ENCODE measurements at places on chromosomes 12 and 14.

DNA sequence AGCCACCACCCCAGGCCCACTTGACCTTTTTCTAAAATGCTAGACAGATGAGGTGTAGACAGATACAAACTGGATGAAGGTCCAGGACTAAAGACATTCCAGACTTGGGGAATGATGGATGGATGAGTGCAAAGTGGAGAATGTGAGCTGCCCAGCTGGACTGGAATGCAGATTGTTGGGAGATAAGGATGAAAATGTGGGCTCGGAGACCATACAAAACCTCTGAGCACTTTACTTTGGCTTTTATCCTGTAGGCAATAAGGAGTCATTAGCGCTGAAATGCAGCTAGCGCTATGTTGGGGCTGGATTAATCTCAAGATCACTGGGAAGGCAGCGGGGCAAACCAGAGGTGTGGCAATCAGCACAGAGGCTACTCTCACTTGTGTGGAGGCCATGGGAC, 64.7 kb upstream of the GNPNAT1 start:
- no peak for DNase-seq

DNA sequence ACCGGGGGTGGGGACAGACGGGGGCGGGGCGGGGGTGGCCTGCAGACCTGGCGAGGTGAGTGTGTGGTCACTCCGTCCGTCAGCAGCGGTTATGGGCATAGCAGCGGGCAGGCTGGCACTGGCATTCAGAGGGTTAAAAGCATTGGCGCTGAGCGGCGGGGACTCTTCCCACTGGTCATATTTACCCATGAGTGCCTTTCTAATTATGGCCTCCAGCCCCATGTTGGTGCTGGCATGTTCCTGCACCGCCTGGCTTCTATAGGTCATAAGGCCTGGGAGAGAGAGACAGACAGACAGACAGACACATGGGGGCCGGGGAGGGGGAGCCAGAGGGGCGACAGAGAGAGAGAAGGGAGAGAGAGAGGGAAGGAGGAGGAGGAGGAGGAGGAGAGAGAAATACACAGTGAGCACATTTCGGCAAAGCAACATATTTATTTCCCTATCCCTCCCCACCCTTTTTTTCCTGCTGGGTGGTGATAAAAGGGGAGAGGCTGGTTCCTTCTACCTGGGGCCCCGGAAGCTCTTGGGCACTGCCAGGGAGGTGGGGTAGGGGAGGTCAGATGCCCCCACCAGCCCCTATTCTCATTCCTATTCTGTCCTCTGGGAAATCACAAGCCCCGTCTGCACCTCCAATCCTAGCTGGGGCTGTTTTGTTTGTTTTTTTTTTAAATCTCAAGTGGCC, 32.6 kb downstream of the RFLNA start:
- no peak for DNase-seq

DNA sequence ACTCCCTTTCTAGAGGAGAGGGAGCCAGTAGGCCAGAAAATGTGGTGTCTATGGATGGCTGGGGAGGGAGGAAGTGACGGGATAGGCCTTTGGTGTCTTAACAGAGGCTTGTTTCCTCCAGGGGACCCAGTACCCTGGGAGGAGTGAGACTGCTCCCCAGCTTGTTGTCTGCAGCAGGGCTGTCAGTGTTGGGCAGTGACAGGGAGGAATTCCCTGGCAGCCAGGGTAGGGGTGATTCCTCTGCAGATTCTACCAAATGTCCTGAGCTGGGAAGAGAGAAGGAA, 64.0 kb downstream of the GALNT16 start:
- no peak for DNase-seq

DNA sequence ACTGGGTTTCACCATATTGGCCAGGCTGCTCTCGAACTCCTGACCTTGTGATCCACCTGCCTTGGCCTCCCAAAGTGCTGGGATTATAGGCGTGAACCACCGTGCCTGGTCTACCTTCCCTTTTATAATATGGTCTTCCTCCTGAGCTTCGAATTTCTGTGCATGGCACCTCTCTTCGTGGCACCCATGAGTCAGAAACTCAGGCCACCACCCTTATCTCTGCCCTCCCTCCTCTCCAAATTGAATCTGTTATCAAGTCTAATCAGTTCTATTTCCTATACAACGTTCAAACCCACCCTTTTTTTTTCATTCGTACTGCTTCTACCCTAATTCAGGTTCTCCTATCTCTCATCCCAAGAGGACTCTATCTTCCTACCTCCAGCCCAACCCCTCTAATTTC, 5.0 kb upstream of the TINF2 start:
- no peak for DNase-seq

DNA sequence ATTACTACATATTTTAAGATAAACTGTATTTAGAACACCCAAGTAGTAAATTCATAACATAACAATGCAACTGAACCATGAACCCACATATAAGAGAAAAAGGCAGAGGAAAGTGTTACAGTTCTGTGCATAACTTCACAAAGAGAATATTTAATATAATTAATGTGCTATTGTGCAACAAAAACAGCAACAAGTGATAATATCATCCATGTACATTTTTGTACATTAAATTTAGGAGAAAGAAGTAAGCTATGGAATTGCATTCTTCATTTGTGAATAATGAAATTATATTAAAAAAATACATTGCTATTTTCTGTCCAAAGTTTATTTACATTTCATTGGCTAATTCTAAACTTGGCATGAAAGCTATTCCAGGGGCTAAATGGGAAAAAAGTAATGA, 72.6 kb downstream of the PLEKHG7 start:
- no peak for DNase-seq

GRCh38 chr12:73352826-73353225, 1080.7 kb downstream of the TRHDE start:
- no peak for DNase-seq

GRCh38 chr14:104550340-104550860, 29.2 kb upstream of the C14orf180 start:
- no peak for DNase-seq

DNA sequence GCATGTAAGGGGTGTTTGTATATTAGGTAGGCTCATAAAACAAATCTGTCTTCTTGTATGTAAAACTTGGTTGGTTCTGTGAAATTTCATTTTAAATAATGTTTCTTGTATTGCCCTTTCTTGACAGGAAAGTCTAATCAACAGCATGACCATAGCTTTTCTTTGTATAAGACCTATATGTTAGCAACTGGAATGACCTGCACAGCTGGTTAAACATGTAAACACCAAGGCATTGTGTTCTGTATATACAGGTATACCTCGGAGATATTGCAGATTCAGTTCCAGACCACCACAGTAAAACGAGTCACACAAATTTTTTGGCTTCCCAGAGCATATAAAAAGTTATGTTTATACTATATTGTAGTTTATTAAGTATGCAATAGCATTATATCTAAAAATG, 183.6 kb downstream of the ERC1 start:
- no peak for DNase-seq

DNA sequence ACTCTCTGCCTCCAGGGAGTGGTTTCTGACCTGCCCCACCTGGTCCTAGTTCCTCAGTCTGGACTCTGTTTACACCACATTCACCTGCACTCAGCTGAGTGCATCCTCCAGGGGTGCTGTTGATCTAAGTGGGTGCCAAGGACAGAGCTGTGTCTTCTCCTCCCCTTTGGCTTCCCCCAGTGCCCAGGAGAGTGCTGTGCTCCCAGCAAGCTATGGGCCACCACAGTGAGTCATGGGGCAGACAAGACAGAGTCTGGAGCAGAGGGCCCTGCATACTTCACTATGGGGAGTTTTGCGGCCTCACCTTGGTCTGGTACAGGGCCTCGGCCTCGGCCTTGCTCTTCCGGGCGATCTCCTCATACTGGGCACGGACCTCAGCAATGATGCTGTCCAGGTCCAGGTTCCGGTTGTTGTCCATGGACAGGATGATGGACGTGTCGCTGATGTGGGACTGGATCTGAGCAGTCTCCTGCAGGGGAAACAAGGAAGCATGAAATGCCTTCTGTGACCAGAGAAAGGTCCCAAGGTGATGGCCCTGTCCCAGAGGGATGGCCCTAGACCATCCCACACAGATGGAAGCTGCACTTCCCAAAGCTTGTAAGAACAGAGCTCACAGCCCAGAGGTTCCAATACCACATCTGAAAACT, 4.9 kb downstream of the KRT73 start:
- no peak for DNase-seq

- DNase-seq, result no peak
These were observed 62.7 kb downstream of the GALNT4 start for GRCh38 chr12:89461649-89462612.

DNA sequence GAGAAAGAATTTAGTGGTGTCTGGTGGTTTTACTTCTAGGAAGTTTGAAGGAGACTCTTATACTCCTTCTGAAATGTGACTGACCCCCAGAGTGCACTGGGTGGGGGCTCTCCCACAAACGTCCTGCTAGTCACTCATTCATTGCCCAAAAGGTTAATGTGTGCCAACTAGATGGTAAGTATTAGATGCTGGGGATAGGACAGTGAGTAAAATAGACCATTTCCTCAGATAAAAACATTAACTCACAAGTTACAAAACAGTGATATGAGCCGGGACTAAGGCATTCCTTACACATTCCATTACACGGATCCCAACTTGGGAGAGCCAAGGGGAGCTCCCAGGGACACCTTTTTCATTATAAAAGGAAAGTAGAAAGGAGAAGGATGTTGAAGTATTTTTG, 185.1 kb downstream of the ATXN7L3B start:
- no peak for DNase-seq

DNA sequence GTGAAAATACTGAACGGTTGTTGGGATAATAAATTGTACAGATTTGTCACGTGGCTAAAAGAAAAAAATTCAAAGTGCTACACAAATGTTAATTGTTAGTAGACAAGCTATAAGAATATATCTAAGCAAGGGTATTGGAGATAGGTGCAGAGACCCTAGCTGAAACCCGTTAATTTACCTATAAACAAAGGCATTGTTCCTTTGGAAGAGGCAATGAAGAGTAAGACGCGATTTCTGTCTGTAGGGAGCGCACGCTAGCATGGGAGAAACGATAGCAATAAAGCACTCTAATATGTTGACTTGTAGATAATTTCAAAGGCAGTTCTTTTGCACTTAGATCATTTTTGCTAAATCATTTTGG, 565 bp downstream of the CCDC77 start:
- no peak for DNase-seq

DNA sequence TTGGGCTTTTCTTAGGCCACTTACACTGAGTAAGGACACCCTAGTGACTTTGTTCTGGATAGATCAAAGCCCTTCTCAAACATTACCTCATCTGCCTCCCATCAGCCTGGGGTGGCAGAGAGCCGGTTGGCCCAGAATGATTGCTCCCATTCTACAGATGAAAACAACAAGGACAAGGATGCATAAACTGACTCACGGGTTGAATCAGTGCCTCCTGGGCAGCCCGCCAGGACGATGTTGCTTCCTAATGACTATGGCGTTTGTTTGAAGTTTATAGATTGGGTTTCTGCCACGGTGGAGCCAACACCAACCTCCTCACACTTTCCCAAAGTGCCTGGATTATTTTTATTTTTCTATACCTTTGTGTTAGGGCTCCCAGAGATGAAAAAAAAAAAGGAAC, 3.6 kb upstream of the VRK1 start:
- no peak for DNase-seq

DNA sequence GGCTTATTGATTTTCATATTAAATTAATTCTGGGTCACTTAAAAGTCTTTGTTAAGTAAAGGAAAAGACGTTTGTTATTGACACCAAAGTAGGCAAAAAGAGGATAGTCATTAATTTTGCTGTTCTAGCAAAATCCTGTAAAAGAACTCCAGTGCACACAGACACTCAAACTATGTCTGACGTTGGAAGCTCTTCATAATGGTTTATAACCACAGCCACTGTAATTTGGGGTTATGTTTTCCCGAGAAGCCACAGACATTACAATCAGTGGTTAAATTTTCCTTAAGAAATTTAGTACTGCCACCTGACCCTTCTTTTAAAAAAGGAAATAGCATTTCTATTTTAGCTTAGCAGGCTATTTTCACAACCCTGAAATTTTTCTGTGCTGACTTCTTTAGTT, 267.5 kb downstream of the CCDC91 start:
- DNase-seq, result no peak

- DNase-seq, result no peak
These were observed 365.5 kb downstream of the TMEM121 start for GRCh38 chr14:105891631-105892452.

- DNase-seq, result no peak
These were observed 162.7 kb downstream of the BTG1 start for GRCh38 chr12:91982946-91983345.

DNA sequence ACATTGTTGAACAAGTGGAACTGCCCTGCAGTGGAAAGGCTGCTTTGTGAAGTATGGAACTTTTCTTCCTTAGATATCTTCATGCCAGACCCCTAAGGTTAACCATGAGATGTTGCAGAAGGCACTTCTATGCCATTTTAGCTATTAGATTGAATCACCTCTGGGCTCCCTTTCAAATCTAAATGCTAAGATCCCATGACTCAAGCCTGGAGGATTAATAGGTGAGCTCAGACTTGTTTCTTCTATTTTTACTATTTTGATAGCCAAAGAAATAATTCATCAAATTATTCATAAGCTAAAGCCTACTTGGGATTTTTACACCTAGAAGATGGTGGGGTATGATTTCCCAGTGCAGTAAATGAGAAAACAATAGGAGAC, 64.3 kb downstream of the DAD1 start:
- no peak for DNase-seq

DNA sequence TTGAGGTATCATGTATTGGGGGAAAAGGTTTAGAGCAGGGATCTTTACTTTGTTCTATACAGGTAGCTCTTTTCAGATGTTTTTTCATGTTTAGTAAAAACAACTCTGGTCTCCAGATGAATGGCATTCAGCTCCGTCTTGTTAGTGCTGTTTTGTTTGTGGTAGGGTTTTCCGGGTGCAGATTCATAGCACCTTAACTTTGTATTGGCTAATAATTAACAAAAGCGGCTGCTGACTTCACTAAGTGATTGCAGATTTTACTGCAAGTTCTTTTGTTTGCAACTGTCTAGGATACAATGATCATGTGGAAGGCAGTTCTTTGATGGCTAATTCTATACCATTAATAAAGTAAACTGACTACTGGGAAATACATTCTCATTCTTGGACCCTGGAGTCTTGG, 32.2 kb upstream of the BHLHE41 start:
- no peak for DNase-seq

- DNase-seq, result no peak
These were observed 31.9 kb downstream of the CACNA2D4 start for GRCh38 chr12:1886396-1887008.

GRCh38 chr14:80395031-80395430, 183.7 kb upstream of the DIO2 start:
- no peak for DNase-seq

DNA sequence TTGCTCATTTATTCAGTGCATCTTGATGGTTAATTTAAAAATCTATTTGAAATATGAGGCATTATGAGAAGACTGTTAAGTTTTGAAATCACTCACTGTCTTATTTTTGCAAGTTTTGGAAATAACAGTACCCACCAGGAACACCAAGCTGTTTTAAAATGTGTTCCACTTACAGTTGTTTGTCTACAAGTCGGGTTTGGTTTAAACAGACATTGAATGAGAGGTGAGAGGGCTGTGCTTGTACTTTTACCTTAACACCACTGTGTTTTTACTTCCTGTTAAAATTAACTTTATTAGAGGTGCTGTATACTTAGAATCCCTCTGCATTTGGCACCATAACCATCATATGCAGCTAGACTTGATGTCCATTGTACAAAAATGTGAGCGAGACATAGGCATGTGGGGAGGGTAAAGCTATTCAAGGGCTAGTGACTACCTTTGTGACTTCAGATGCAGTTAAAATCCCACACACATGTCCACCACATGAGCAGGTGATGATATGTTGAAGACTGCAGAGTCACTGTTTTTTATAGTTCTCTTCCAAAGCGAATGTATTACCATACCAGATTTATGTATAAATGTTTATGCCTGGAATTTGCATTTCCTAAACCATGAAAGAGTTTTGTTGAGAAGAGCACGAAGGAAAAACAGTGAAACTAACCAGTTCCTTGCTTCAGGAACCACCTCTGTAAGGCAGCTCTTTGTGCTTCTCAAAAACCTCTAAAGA, 12.9 kb downstream of the ELK3 start:
- no peak for DNase-seq
